Naive thymus-derived CD4-positive, alpha-beta T cell (primary cell): ENCODE measurements at places on chromosomes 7 and 10. TPM values are rescaled to one million over a fixed set of nuclear protein-coding genes. Genes with fewer than 3 reads are reported as not detected.

TAS2R60 gene
- polyA plus RNA-seq, result not detected

CUBN gene
- 0.39 TPM for polyA plus RNA-seq

PAX4 gene
- polyA plus RNA-seq, result not detected

KIAA1217 gene
- polyA plus RNA-seq, result 0.03 TPM

RAMP3 gene
- polyA plus RNA-seq, result not detected

OTUD1 gene
- 8.7 TPM for polyA plus RNA-seq

RELN gene
- not detected for polyA plus RNA-seq

GRCh38 chr10:14751014-14751896 is 23.4 kb downstream of the FAM107B start:
- no peak for DNase-seq

DNA sequence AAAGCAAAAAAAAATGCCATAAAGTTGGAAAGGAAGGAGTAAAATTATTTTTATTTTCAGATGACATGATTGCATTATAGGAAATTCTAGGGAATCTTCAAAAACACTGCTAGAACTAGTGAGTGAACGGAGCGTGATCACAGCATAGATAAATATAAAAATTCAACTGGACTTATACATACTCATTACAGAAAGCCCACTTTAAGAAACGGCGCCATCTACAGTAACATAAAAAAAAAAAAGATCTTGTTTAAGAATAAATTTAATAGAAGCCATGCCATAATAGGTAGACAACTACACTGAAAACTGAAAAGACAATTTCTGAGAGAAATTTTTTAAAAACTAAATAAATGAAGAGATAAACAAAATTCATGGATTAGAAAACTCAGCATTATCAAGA is 623.1 kb upstream of the MGMT start:
- DNase-seq, result no peak

DNA sequence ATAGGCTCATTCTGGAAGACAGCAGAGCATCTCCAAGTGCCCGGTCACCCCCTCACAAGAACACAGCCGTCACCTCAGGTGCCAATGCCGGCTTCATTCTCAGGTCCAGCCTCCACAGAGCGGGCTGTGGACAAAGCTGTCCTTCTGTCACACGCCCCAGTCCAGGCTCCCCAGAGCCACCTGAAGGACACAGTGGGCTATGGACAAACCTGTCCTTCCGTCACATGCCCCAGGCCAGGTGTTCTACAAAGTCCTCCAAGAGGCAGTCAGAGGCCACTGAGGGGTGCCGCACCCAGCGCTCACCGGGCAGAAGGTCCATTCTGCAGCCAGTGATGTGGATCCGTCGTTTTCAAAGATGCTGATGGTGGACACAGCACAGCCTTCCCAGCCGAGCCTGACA is 173.2 kb upstream of the PPP2R2D start:
- DNase-seq, result no peak

DNA sequence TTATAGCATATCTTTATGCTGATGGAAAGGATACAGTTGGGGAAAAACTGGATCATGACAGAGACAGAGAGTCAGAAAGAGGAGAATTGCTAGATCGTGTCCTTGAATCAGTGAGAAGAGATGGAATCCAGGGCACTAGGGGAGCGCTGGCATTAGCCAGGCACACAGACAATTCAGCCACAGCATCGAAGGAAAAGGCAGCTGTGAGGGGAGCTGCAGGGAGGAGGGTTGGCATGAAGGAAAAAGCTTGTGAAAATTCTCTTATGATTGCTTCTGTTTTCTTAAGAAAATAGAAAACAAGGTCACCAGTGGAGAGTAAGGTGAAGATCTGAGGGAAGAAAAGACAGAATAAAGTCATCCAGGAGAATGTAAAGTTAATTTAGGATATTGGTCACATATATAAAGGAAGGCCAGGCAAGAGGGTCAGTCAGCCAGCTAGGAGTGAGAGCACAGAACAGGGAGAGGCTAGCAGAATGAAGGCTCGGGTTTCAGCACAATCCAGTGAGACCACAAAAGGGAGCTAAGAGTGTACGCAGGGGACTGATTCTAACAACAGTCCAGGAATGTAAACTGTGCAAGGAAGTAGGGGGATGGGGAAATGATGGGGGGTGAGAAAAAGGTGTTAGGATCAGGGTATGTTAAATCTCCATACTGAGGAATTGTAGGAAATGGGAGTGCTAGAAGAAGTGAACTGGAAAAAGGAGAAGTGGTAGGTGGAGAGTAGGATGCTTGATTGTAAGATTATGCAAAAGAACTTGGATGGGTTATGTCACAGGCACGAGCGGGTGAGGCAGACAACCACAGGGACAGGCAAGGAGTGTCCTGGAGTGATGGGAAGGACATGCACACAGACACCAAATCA is 112.0 kb downstream of the RNF32 start:
- no peak for DNase-seq

GRCh38 chr10:12707461-12708185 is 293.9 kb downstream of the CCDC3 start:
- DNase-seq, result no peak

GRCh38 chr7:54330216-54330800 is 211.9 kb upstream of the VSTM2A start:
- no peak for DNase-seq

DNA sequence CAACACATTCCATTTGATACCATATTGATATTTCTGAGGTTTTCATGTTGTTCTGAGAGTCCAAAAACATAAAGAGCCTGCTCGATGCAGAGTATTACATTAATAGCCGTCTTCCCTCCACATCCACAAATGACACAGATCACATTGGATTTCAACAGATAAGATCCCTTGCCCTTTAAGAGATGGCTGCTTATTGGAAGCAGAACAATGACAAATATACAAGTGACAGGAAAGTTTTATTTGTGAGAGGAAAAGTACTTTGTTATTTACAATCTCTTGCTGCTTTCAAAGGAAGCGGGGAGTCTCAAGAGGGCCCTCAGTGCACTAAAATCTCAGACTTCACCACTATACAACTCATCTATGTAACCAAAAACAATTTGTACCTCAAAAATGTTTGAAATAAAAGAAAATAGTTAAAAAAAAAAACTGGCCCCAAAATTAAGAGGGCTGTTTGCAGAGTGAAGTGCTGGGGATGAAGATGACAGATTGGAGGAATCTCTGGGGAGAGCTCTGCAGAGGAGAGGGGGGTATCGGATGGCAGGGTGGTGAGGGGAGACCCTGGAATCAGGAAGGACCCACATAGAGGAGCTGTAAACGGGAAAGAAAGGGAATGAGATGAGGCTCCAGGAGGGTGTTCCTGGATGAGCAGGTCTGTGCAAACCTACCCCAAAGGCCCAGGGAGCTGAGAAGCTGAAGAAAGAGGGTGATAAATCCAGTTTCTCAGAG is 42.5 kb upstream of the ZNF438 start:
- no peak for DNase-seq

- DNase-seq, result peak; percentile 35
Observed at GRCh38 chr7:6436385-6436685, 11.4 kb downstream of the DAGLB start.

- no peak for DNase-seq
Observed at GRCh38 chr10:106931159-106931852, 233.2 kb downstream of the SORCS1 start.

GRCh38 chr10:88110822-88111221 is 247.4 kb downstream of the PTEN start:
- DNase-seq, result no peak

GRCh38 chr7:1260244-1260635 is 27.6 kb downstream of the UNCX start:
- DNase-seq, result no peak
